ENCODE measurements at places on chromosomes 2 and 18.

DNA sequence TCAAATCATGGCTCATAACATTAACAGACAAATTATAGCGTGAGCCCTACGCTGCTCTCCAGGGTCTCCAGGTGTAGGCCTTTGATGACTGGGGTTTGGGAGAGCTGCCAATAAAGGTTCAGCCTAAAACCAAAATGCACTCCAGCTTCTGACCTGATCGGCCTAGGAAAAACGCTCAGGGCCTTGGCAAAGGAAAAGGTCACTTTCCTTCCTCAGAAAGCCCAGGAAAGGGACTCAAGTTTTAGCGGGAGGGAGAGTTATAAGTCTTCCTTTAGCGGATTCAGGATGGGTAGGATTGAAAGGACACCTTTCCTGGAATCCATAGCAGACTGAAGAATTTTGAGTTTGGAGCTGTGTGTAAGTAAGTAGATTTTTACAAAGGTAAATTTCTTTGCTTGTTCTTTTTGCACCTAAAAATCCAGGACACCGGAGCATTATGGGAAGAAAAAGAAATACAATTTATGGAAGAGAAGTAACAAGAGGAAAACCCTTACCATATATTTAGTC, 8.8 kb downstream of the EVX2 start:
- no peak for DNase-seq

DNA sequence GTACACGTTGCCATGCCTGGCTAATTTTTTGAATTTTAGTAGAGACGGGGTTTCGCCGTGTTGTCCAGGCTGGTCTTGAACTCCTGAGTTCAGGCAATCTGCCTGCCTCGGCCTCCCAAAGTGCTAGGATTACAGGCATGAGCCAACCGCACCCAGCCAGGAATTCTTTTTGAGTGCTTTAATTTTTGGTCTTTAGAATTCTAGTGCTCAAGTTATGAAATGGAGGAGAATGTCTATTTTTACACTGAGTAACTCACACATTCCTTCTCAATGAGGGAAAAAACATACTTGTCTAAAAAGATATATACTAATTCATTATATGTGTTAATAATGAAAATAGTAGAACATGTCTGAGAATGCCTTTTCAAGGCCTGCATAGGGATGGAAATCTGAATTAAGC, 8.5 kb downstream of the ZNF396 start:
- no peak for DNase-seq

- DNase-seq, result no peak
Measured at GRCh38 chr18:49006641-49007454, 56.1 kb upstream of the SMAD7 start.

GRCh38 chr2:30475542-30475941, 28.5 kb downstream of the LCLAT1 start:
- no peak for DNase-seq
